ENCODE measurements at places on chromosomes 3 and 15. TPM values are rescaled to one million over a fixed set of nuclear protein-coding genes. Genes with fewer than 3 reads are reported as not detected.

EPHA3 gene
- 27.7 TPM for total RNA-seq

GPR27 gene
- 1.6 TPM for total RNA-seq

RBP2 gene
- not detected for total RNA-seq

VGLL3 gene
- total RNA-seq = 17.7 TPM

MST1R gene
- 2.6 TPM for total RNA-seq

AHSG gene
- 0.52 TPM for total RNA-seq

GUCA1C gene
- not detected for total RNA-seq

SMCO1 gene
- total RNA-seq = 3.7 TPM

Data from skeletal muscle tissue (tissue), 5 donors.